HTR-8/SVneo (cell line): ENCODE measurements at places on chromosomes 2 and 18.

- DNase-seq = no peak
These were observed 64.2 kb downstream of the PLA2R1 start for GRCh38 chr2:159998243-159998642.

DNA sequence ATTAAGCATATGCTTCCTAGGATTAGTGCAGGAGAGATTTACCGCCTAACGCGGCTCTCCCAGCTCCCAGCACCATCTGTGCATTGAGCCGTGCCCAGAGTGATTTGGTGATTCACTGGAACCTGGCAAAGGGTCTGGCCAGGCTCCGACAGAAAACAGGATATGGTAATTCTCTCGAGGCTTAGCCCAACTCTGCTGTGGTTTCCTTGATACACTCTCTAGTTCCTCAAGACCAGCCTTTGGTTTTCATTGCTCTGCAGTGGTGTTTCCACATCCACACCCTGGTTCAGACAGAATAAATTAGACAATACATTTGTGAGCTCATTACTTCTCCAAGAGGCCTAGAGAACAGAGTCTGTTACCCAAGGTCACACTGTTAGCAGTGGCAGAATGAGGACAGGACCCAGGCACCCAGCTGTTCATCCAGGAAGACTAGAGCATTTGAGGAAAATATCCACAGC lies 23.0 kb upstream of the SMAD2 start:
- no peak for DNase-seq

GRCh38 chr2:223744580-223744979 lies 92.8 kb downstream of the AP1S3 start:
- DNase-seq = no peak

DNA sequence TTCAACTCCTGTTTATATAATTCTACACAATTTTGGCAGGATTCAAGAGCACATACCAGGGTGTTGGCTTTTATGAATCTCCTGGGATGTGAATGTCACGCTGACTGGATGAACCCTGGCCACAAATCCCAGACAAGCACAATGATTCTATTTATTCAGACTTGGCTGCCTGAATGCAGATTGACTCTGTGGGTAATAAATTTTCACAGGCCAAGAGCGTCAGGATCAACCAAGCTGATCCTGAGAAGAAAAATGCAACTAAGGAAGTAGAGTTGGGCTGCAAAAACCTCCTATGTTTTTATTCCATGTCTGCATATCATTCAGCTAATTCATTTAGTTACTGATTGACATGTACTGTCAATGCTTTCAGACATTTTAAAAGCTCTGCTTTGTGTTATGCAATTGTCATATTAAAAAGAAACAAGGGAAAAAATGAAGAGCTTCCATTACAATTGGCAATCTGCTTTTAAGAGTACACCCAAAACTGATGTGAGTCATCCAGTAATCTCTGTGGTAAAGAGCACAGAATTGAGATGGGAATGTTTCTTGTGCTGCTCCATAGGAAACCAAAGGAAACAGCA lies 173.0 kb upstream of the REV1 start:
- DNase-seq = peak; percentile 39
